ENCODE measurements at places on chromosomes 16 and 17. TPM values are rescaled to one million over a fixed set of nuclear protein-coding genes. Genes with fewer than 3 reads are reported as not detected.

DNA sequence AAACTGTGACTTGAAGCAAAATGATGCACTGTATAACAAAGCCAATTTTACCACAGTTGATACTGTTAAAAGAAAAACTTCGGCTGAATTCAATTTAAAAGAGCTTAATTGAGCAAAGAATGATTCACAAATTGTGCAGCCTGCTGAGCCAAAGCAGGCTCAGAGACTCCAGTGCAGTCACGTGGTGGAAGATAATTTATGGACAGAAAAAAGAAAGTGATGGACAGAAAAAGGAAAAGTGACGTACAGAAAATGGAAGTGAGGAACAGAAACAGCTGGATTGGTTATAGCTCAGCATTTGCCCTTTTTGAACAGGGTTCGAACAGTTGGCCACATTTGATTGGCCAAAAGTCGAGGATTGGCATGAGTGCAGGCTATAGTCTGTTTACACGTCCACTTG is 25.7 kb downstream of the ZSWIM7 start:
- DNase-seq: no peak

DNA sequence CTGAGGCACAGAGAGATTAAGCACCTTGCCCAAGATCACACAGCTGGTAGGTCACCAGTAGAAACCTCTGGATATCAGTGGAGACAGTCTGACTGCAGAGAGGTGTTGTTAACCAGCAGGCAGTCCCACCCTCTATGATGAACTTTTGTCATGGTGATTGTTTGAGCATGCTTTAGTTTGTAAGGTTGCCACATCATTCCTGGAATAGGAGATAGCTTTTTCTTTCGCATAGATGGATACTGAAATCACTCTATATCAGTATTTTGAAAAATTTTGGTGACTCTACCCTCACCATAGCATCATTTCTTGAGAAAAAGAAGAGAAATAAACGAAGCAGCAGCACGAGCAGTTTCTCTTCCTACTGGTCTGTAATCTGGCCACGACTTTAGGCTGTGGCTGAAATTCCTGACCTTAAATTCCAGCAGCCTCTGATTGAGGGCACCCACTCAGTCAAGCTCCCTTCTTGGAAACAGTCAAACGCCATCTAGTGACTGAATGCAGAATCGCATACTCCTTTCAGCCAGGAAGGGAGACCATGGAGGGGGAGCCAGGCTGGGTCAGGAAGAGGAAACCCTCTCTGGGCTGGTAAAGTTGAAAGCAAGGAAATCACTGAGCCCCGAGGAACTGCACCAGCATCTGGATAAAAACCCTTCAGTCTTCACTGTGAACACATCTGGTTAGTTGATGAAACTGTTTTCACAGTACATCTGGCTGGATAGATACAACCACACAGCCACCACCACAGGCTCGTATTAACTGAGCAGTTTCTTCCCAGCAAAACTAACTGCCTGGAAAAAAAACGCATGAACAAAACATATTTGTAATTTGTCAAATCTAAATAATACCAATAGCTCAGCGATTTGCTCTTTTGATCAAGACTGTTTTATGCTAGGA is 108.5 kb upstream of the XYLT1 start:
- peak; percentile 55 for DNase-seq

- DNase-seq: no peak
Measured at GRCh38 chr17:72474719-72475477, 354.1 kb downstream of the SOX9 start.

GRCh38 chr16:53962041-53962440 is 258.1 kb downstream of the FTO start:
- DNase-seq: no peak

DNA sequence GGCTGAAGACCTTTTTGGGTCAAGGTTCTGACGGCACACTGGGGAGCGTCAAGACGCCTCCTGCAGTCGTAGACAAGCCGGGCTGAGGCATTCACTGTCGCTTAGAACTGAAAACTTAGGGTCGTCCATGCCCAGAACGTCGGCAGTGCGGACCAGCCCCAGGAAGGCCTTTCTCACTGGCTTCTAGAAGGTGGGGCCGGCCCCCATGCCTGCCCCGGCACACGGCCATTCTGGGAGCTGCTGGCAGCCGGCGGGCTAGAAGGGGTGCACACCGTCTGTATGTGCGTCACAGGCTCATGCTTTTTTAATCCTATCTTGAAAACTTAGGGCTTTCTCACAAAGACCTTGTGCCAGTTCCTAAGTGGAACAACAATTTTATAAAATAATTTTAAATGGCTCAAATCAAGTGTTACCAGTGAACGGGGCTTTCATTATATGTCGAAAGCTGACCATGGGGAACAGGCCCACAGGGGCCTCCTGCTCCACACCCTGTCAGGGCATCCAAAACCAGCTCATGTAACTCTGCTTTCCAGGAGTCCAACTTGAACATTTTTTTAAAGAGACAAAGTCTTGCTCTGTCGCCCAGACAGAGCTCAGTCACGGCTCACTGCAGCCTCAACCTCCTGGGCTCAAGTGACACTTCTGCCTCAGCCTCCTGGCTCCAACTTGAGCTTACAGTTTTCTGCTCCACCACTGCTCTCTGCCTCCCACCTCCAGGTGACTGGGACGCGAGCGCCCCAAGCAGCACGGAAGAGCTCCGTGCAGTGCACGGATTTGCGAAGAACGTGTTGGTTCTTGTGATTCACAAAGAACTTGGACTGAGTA is 111.2 kb downstream of the ANKRD11 start:
- DNase-seq: no peak

- no peak for DNase-seq
Measured at GRCh38 chr17:43840814-43841213, 6.2 kb upstream of the CD300LG start.

GRCh38 chr16:87041286-87041685 is 275.9 kb downstream of the C16orf95 start:
- DNase-seq: no peak

DNA sequence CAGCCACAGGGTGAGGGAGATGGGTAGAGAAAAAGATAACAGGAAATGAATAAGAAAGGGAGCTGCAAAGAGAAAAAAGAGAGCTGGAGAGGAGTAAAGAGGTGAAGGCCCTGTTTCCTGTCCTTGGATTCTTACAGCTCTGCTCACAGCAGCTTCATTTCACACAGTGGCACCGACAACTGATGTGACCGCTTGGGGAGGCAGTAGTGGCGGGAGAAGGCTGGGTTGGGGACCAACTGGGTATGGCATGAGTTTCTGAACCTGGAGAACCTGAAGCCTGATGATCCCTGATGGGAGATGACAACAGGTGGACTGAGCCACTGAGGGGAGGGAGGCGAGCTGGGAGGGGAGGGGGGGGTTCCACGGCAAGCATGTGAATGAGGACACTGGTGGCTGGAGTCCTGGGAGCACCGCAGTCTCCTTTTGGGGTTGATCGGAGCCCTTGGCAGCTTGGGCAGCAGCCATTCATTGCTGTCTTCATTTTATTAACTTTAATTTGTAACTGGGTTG is 34.3 kb upstream of the TOB1 start:
- no peak for DNase-seq

- no peak for DNase-seq
Measured at GRCh38 chr16:62883509-62883908, 847.3 kb upstream of the CDH8 start.

- DNase-seq: no peak
Measured at GRCh38 chr17:73302189-73302588, 9.6 kb downstream of the CDC42EP4 start.

- no peak for DNase-seq
Measured at GRCh38 chr16:81817296-81817695, 38.2 kb downstream of the PLCG2 start.

DNA sequence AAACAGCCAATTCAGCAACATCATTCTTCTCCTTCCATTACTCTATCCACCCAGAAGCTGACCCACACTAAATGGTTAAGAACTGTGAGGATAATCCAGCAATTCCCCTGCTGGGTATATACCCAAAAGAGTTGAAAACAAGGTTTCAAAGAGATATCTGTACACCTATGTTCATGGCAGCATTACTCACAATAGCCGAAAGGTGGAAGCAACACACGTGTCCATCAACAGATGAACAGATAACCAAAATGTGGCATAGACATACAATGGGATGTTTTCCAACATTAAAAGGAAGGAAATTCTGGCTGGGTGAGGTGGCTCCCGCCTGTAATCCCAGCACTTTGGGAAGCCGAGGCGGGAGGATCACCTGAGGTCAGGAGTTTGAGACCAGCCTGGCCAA is 19.9 kb downstream of the MIS12 start:
- no peak for DNase-seq

GRCh38 chr17:79949656-79950209 is 85.9 kb downstream of the TBC1D16 start:
- no peak for DNase-seq

- no peak for DNase-seq
Measured at GRCh38 chr16:11121914-11122692, 133.9 kb downstream of the SOCS1 start.

DNA sequence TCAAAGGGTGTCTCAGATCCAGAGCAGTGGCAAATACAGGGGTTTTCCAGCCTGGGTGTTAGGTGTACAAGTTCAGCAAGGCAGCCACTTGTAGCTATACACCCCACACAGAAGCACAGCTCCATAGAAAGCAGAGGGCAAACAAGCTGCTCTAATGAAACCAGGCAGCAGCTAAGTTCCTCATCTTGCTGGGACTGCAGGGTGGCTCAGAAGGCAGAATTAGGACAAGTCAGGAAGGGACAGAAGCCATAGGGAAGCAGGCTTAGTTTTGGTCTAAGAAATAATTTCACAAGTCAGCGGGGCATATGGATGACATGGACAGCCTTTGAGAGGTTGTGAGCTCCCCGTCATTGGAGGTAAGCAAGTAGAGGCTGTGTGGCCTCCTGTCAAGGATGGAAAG is 23.7 kb downstream of the CNGB1 start:
- DNase-seq: no peak

DNA sequence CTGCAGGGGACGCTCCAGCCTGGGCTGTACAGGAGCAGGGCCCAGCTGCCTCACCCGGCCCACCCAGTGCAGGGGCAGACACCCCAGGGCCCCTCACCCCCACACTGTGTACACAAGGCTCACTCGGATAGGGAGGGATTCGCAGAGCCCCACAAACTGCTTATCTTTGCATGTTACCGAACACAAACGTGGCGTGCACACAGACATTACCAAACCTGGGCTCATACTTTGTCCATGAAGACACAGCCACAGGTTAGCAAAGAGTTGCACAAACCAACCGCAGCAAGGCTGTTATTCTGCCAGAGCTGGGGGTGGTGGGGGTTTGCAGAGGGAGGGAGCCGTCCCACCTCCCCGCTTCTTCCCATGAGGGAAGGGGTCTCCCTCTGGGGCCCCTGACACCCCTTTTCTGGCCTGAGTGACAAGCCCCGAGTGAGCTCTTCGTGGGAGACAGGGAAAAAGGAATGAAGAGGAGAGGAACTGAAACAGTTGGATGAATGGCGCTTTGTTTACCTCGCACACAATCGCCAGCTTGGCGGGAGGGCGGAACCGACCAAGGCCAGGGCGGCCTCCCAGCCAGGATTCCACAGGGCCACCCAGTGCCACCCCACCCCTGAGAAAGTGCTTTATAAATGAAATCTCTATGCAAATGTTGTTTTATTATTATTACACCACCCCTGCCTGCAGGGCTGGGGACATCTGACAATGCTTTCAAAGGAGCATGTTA is 434 bp upstream of the CPSF4L start:
- no peak for DNase-seq

- DNase-seq: no peak
Measured at GRCh38 chr16:67015313-67015731, 13.6 kb upstream of the CBFB start.

Gene NQO1
- 4.7 TPM for total RNA-seq

Gene MSRB1
- total RNA-seq: 9.2 TPM

Gene TMEM100
- total RNA-seq: 21.2 TPM

Gene DBF4B
- 3.9 TPM for total RNA-seq

Gene SPIRE2
- total RNA-seq: 3.6 TPM

Gene MEIOC
- 0.10 TPM for total RNA-seq

Gene HEATR9
- not detected for total RNA-seq

Gene ZSCAN10
- not detected for total RNA-seq

Gene NPIPA8
- 16.5 TPM for total RNA-seq

Measured in skin of body (tissue), 3 donors.